ENCODE measurements at places on chromosomes 4 and X. TPM values are rescaled to one million over a fixed set of nuclear protein-coding genes. Genes with fewer than 3 reads are reported as not detected.

GRCh38 chr4:56086561-56086960 is 137.8 kb downstream of the CEP135 start:
- no peak overlapping the region for H3K4me3 ChIP-seq
- no peak for DNase-seq

GRCh38 chr4:11719879-11720278 is 291.2 kb upstream of the HS3ST1 start:
- H3K27me3 ChIP-seq, result no peaks in the 10 kb centered on the region
- DNase-seq, result no peak
- no peaks in the 10 kb centered on the region for H3K36me3 ChIP-seq
- no peak overlapping the region for H3K4me3 ChIP-seq
- no peaks in the 10 kb centered on the region for H3K4me1 ChIP-seq
- no peak overlapping the region for H3K27ac ChIP-seq

DNA sequence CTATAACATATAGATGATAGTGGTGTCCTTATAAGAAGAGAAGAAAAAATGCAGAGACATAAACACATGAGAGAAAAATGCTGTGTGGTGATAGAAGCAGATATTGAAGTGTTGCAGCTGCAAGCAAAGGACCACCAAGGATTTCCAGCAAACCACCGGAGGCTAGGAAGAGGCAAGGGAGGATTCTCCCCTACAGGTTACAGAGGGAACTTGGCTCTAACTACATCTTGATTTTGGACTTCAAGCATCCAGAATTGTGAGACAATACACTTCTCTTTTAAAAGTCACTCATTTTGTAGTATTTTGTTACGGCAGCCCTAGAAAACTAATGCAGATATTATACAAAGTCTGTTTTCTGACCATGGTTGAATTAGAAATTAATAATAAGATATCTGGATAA is 30.4 kb upstream of the CHRDL1 start:
- DNase-seq, result no peak
- no peaks in the 10 kb centered on the region for H3K27me3 ChIP-seq
- H3K36me3 ChIP-seq, result no peaks in the 10 kb centered on the region

PASD1 gene
- total RNA-seq, result not detected

DNA sequence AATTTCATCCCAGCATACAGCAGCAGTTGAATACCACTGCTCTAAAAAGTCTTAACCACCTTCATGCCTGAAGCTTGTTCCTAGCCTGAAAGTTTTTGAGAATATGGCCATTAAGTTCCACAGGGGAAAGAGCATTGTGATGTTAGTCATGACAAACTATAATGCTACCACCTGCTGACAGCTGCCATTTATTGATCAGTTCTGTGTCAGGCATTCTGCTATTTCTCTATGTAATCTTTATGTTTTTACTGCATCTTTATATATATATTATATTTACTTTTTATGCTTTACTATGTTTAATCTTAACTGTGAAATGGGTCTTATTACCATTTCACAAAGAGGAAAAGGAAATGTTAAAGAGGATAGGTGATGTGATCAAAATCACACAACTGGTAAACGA is 54.0 kb downstream of the ARX start:
- H3K4me1 ChIP-seq, result peaks cover 13% of the 10 kb centered on the region
- no peak overlapping the region for H3K4me3 ChIP-seq
- no peaks in the 10 kb centered on the region for H3K36me3 ChIP-seq
- no peaks in the 10 kb centered on the region for H3K27me3 ChIP-seq
- H3K27ac ChIP-seq, result no peak overlapping the region
- no peak for DNase-seq

GRCh38 chr4:1981251-1982058 is 27.3 kb downstream of the NELFA start:
- H3K4me1 ChIP-seq, result no peaks in the 10 kb centered on the region
- H3K36me3 ChIP-seq, result peaks cover 3% of the 10 kb centered on the region
- no peaks in the 10 kb centered on the region for H3K27me3 ChIP-seq
- H3K4me3 ChIP-seq, result no peak overlapping the region
- DNase-seq, result peak; percentile 63

JCHAIN gene
- total RNA-seq, result not detected

- no peak overlapping the region for H3K27ac ChIP-seq
- H3K4me3 ChIP-seq, result no peak overlapping the region
- no peaks in the 10 kb centered on the region for H3K4me1 ChIP-seq
- no peak for DNase-seq
Measured at GRCh38 chr4:27685947-27686346, 825.3 kb downstream of the STIM2 start.

TCP11X2 gene
- total RNA-seq, result 0.88 TPM

AFM gene
- total RNA-seq, result not detected

- H3K4me3 ChIP-seq, result no peak overlapping the region
- no peaks in the 10 kb centered on the region for H3K27me3 ChIP-seq
- peaks cover 3% of the 10 kb centered on the region for H3K4me1 ChIP-seq
- H3K27ac ChIP-seq, result no peak overlapping the region
- H3K36me3 ChIP-seq, result no peaks in the 10 kb centered on the region
Measured at GRCh38 chrX:2521927-2522386, 21.2 kb upstream of the DHRSX start.

- no peak overlapping the region for H3K27ac ChIP-seq
- H3K27me3 ChIP-seq, result peaks cover 83% of the 10 kb centered on the region
- peaks cover 12% of the 10 kb centered on the region for H3K4me1 ChIP-seq
- DNase-seq, result no peak
Measured at GRCh38 chr4:1008840-1009541, 2.4 kb upstream of the FGFRL1 start.

DNA sequence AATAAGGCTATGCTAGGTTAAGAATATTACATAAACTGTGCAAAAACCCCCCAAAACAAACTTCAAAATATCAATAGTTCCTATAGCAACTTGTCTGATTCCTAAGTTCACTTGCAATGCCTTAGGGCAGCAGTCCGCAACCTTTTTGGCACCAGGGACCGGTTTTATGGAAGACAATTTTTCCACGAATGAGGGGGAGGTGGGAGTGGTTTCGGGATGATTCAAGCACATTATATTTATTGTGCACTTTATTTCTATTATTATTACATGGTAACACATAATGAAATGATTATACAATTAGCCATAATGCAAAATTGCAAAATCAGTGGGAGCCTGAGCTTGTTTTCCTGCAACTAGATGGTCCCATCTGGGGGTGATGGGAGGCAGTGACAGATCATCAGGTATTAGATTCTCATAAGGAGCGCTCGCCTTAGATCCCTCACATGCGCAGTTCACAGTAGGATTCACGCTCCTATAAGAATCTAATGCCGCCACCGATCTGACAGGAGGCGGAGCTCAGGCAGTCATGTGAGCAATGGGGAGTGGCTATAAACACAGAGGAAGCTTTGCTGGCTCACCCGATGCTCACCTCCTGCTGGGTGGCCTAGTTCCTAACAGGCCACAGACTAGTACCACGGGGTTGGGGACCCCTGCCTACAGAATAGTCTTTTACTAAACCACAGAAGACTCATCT is 39.7 kb downstream of the ACOX3 start:
- no peak overlapping the region for H3K27ac ChIP-seq
- H3K36me3 ChIP-seq, result no peaks in the 10 kb centered on the region
- H3K4me3 ChIP-seq, result no peak overlapping the region
- H3K27me3 ChIP-seq, result no peaks in the 10 kb centered on the region
- no peak for DNase-seq

GRCh38 chrX:116239944-116240840 is 69.6 kb downstream of the AGTR2 start:
- no peak for DNase-seq
- no peaks in the 10 kb centered on the region for H3K27me3 ChIP-seq
- H3K4me3 ChIP-seq, result no peak overlapping the region
- H3K36me3 ChIP-seq, result no peaks in the 10 kb centered on the region
- no peak overlapping the region for H3K27ac ChIP-seq
- no peaks in the 10 kb centered on the region for H3K4me1 ChIP-seq

PCDH19 gene
- 3.4 TPM for total RNA-seq

- no peaks in the 10 kb centered on the region for H3K36me3 ChIP-seq
- no peaks in the 10 kb centered on the region for H3K4me1 ChIP-seq
- H3K4me3 ChIP-seq, result no peak overlapping the region
- H3K27ac ChIP-seq, result no peak overlapping the region
Measured at GRCh38 chr4:13705521-13706041, 78.1 kb upstream of the BOD1L1 start.

GRCh38 chr4:139311909-139312308 is 9.6 kb upstream of the NDUFC1 start:
- no peaks in the 10 kb centered on the region for H3K27me3 ChIP-seq
- H3K4me1 ChIP-seq, result peaks cover 17% of the 10 kb centered on the region
- H3K4me3 ChIP-seq, result no peak overlapping the region
- no peak overlapping the region for H3K27ac ChIP-seq

DNA sequence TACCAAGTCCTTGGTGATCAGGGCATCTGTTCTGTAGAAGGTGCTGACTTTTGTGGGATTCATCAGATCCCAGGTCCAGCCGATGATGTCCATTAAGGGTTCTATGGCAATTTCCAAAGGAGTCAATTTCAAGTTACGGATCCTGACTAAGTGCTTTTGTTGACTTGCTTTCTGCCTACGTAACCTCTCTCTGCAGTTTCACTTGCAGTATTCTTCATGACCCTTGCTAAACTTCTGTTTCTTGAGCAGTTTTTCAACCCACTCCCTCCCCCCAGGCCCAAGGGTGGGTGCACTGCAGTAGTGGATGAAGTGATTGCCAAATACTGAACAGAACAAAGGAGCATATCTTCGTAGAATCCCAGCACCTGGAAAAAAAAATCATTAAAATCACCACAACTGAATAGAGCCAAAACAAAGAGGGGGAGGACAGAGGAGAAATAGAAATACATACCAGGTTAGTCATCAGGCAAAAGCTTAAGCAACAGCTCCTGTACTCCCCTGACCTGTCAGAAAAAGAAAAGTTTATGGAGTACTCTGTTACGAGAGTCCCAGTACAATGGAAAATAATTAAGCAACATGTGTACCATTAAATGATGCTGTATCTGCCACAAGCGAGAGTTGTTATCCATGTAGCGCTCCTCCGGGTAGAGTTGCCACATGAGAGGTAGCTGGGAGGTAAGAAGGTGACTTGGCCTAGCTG is 5.8 kb downstream of the CMC4 start:
- H3K36me3 ChIP-seq, result no peaks in the 10 kb centered on the region
- H3K4me3 ChIP-seq, result no peak overlapping the region
- H3K27ac ChIP-seq, result no peak overlapping the region
- H3K4me1 ChIP-seq, result no peaks in the 10 kb centered on the region

MXRA5 gene
- 0.50 TPM for total RNA-seq

DNA sequence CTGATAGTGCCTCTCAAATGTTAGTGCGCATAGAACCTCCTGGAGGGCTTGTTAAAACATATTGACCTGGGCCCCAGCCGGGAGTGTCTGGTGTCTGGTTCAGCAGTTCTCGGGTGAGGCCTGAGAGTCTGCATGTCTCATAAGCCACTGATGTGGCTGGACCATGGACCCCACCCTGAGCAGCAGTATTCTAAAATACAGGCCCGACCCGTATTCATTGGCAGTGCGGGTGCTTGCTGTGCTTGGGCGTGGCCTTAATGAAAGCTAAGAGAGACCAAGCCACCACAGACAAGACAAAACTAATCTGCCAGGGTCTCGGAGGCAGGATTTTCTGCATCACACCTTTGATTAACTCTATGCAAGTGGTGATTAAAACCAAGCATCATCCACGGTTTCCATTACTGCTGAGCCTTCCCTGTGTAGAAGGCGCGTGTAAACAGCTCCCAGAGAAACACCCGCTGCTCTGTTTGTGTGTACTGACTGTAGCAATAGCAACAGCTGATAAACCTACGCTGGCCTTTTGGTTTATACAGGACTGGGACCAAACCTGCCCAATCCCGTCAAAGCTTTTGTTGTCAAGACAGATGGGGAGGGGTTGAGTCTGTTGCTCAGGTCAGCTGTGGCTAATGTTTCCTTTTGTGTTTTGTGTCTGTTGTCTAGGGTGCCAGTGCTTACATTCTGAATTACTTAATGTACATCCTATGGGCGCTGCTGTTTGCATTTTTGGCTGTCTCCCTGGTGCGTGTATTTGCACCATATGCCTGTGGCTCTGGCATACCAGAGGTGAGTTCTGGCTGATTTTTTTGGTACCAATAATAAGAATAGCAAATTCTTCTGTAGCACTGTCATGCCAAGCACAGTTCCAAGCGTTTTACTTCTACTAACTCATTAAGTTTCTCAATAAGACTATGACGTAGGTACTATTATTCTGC is 40.8 kb downstream of the CLCN4 start:
- no peaks in the 10 kb centered on the region for H3K27me3 ChIP-seq
- peak; percentile 62 for DNase-seq
- no peaks in the 10 kb centered on the region for H3K4me1 ChIP-seq
- no peak overlapping the region for H3K4me3 ChIP-seq

FAM184B gene
- total RNA-seq, result 0.03 TPM

- no peaks in the 10 kb centered on the region for H3K36me3 ChIP-seq
- H3K27ac ChIP-seq, result no peak overlapping the region
- no peaks in the 10 kb centered on the region for H3K27me3 ChIP-seq
Measured at GRCh38 chrX:131861088-131861787, 161.9 kb upstream of the STK26 start.

SLC9B2 gene
- total RNA-seq, result 9.7 TPM

CENPVL3 gene
- 6.2 TPM for total RNA-seq

- DNase-seq, result no peak
- H3K27me3 ChIP-seq, result no peaks in the 10 kb centered on the region
- H3K27ac ChIP-seq, result no peak overlapping the region
- no peak overlapping the region for H3K4me3 ChIP-seq
- H3K4me1 ChIP-seq, result peaks cover 14% of the 10 kb centered on the region
- H3K36me3 ChIP-seq, result no peaks in the 10 kb centered on the region
Measured at GRCh38 chr4:159205466-159205865, 102.6 kb downstream of the RAPGEF2 start.

DNA sequence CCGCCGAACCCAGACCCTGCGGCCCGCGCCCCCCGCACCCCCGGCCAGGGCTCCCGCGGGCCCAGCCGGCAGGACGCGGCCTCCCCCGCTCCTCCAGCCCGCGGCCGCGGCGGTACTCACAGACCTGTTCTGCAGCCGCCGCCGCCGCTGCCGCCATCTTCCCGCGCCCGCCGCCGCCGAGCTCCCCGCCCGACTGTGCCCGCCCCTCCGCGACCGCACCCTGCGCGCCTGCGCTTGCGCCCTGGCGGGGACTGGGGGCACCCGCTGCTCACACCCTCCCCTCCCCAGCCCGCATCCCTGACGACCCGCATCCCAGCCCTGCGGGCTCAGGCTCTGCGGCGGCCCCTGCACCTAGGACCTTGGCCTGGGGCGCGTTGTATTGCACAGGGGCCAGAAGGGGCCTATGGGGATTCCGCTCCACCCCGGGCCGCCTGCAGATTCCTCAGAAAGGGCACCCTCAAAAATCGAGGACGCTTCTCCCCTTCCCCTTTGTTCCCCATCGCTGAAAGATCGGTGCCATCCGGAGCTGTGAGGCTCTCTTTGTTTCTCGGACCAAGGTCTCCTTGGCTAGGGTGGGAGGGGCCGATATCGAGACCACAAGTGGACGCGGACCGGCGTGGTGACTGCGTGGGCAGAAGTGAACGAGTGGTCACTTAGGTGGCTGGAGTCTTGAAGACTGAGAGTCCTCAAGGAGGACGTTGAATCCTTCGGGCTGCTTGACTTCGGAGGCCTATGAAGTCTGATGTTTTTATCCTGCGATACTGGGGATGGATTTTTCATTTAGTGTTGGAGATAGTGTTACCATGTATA is at the start of gene SGCB:
Gene SGCB (minus strand): TSS at position 197 of the 810 bp plus-strand sequence. CDS start 40 bp downstream, at position 157.
- peak within 1 kb of the TSS; percentile 89 for H3K4me3 ChIP-seq
- peaks cover 40% of the 10 kb centered on the region for H3K4me1 ChIP-seq
- DNase-seq, result peak; percentile 85
- H3K27ac ChIP-seq, result peak within 1 kb of the TSS; percentile 40

POU4F2 gene
- total RNA-seq, result not detected

TMEM271 gene
- not detected for total RNA-seq

GRCh38 chr4:134018846-134019245 is 182.7 kb downstream of the PABPC4L start:
- no peak overlapping the region for H3K4me3 ChIP-seq
- no peaks in the 10 kb centered on the region for H3K36me3 ChIP-seq
- H3K27ac ChIP-seq, result no peak overlapping the region
- no peaks in the 10 kb centered on the region for H3K27me3 ChIP-seq
- no peaks in the 10 kb centered on the region for H3K4me1 ChIP-seq
- DNase-seq, result no peak

- H3K4me1 ChIP-seq, result no peaks in the 10 kb centered on the region
- DNase-seq, result no peak
- H3K36me3 ChIP-seq, result no peaks in the 10 kb centered on the region
Measured at GRCh38 chrX:149849787-149850186, 31.2 kb upstream of the MAGEA8 start.

Measured in neural progenitor cell (in vitro differentiated cells).